B cell (primary cell): ENCODE measurements at places on chromosomes 1 and 21. TPM values are rescaled to one million over a fixed set of nuclear protein-coding genes. Genes with fewer than 3 reads are reported as not detected.

FAM72A gene
- polyA plus RNA-seq: 1.1 and 1.7 TPM in 2 replicates

HYI gene
- polyA plus RNA-seq: 10.5 and 21.0 TPM in 2 replicates

TSPAN1 gene
- polyA plus RNA-seq: not detected in 2 replicates

CRYZL1 gene
- 27.7 and 30.6 TPM in 2 replicates for polyA plus RNA-seq

FOXO6 gene
- polyA plus RNA-seq: 0.06 and 0.50 TPM in 2 replicates

S100A7 gene
- polyA plus RNA-seq: not detected in 2 replicates

GRCh38 chr1:43015269-43015668 is 56.6 kb upstream of the SLC2A1 start:
- DNase-seq: no peak
- H3K36me3 ChIP-seq: no peaks in the 10 kb centered on the region
- no peak overlapping the region for H3K4me3 ChIP-seq
- H3K4me1 ChIP-seq: no peaks in the 10 kb centered on the region
- H3K27ac ChIP-seq: no peak overlapping the region

DNA sequence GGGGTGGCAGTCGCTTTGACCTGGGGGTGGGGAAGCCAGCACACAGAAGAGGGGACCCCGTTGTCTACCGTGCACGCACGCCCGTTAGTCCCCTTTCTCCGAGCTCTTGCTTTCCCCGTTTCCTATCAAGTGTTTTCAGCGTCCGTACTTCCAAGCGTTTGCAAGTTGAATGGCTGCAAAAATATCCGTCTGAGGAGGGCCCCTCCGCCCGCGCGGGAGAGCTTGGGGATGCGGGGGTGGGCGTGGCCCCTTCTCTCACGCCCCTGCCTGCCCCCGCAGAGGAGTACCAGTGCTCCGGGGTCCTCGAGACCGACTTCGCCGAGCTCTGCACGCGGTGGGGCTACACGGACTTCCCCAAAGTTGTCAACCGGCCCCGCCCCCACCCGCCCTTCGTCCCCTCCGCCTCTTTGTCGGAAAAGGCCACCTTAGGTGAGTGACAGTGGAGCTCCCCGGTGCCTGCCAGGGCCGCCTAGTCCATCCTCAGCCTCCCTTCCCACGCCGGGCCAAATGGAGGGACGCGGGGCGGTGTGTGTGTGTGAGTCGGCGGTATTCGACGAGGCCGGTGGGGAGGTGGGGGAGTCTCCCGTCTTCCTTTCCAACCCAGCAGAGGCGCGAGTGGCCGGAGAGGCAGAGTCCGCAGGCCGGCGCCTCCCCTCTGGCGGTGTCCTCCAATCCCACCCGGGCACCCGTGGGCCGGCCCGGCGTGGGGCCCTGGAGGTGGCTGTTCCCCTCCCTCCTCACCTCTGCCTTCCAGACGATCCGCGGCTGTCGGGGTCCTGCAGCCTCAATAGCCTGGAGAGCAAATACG is 3.4 kb downstream of the LRRC71 start:
- H3K27ac ChIP-seq: no peak overlapping the region
- H3K36me3 ChIP-seq: no peaks in the 10 kb centered on the region

GRCh38 chr1:107594536-107594935 is 370.4 kb downstream of the VAV3 start:
- DNase-seq: no peak
- no peaks in the 10 kb centered on the region for H3K4me1 ChIP-seq
- H3K27me3 ChIP-seq: no peaks in the 10 kb centered on the region
- H3K27ac ChIP-seq: no peak overlapping the region
- peaks cover 28% of the 10 kb centered on the region for H3K36me3 ChIP-seq

DNA sequence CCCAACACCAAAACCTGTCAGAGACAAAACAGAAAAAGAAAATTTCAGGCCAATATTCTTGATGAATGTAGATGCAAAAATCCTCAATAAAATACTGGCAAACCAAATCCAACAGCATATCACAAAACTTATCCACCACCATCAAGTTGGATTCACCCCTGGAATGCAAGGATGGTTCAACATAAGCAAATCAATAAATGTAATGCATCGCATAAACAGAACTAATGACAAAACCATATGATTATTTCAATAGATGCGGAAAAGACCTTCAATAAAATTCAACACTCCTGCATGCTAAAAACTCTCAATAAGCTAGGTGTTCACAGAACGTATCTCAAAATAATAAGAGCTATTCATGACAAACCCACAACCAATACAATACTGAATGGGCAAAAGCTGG is 3.8 kb upstream of the OR2L5 start:
- H3K36me3 ChIP-seq: no peaks in the 10 kb centered on the region
- no peak for DNase-seq
- H3K4me3 ChIP-seq: no peak overlapping the region
- no peaks in the 10 kb centered on the region for H3K4me1 ChIP-seq
- H3K27ac ChIP-seq: no peak overlapping the region

- H3K4me3 ChIP-seq: no peak overlapping the region
- no peak for DNase-seq
- H3K4me1 ChIP-seq: no peaks in the 10 kb centered on the region
- no peaks in the 10 kb centered on the region for H3K36me3 ChIP-seq
These were observed 477.5 kb downstream of the SMYD3 start for GRCh38 chr1:246029616-246030015.

DNA sequence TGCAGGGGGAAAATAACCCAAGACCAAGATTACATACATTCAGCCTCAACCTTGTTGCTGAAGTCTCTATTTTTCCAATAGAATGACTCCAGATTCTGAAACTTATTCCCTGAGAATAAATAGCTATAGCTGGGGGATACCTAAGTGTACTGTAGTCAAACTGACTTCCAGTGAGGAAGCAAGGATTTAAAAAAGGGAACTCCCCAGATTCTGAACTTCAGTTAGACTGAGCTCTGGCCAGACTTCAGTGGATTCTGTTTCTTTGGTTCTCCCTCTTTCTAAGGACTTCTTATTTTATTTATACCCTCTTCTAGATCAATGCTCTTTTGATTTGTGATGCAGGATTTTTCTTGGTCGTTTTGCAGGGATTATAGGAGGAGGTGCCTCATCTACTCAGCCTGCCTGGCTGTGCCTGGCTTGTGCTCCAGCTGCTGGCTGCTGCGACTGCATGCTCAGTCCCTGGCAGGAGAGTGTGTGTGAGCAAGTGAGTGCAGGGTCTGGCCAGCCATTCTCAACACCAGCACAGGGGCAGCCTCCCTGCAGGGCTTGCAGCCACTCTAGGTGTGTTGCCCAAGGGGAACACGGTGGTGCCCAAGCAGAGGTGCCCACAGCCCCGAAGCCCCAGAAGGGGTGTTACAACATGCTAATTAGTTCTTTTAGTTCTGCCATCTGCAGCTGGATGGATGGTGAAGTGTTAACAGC is 43.0 kb downstream of the SPATA17 start:
- H3K36me3 ChIP-seq: no peaks in the 10 kb centered on the region
- H3K27me3 ChIP-seq: no peaks in the 10 kb centered on the region
- no peaks in the 10 kb centered on the region for H3K4me1 ChIP-seq
- H3K4me3 ChIP-seq: no peak overlapping the region

DNA sequence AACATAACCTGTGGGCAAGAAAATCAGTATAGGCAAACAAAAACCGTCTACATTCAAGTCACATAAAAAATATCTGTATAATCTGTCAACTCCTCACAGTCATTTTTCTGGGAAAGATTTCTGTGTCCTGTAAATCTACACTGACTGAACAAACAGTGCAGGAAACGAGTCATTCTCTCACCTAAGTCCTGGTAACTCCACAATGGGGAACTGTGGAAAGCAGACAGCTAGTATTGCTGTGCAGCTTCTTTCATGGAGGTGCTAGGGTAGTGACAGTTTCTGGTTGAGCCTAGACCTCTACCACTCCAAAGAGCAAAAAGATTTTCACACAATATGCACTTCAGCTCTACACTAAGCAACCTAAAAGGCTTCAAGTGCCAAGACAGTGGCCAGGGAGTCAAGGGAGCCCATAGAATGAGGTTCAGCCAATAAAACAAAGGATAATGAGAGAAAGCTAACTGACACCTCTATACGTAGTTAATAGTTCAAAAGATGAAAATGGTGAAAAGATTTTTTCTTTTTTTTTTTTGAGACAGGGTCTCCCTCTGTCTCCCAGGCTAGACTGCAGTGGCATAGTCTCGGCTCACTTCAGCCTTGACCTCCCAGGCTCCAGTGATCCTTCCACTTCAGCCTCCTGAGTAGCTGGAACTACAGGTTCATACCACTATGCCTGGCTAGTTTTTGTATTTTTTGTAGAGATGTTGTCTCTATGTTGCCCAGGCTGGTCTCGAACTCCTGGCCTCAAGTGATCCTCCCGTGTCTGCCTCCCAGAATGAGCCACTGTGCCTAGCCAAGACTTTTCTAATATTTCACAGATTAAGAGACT is 5.5 kb downstream of the PTP4A2 start:
- H3K27me3 ChIP-seq: no peaks in the 10 kb centered on the region
- peak overlapping the region; percentile 3 for H3K4me3 ChIP-seq
- H3K4me1 ChIP-seq: peaks cover 80% of the 10 kb centered on the region
- DNase-seq: peak; percentile 39
- peak overlapping the region; percentile 5 for H3K27ac ChIP-seq

DNA sequence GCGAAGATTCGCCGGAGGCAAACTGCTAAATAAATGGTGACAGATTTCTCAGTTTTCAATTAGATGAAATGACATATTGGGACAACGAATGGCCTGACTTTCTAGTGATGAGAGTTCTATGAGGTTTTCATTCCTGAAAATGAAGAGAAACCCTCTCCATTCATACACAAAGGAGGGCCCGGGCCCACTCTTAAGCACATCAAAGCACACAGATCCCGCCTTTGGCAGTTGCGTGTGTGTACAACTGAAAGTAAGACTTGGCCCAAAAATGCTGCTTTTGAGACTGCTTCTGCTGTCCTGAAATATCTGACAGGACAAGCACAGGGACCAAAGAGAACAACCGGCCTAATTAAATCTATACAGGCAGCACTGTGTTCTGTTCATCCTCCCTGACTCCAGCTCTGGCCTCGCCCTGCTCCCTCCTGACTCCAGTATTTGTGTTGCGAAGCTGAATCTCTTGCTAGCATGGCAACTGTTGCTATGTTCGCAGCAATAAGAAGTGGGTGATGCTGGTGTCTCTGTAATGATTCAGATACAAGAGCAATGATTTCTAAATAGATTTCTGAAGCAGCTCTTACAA is 7.4 kb downstream of the LRRC53 start:
- H3K4me1 ChIP-seq: no peaks in the 10 kb centered on the region
- DNase-seq: no peak
- no peak overlapping the region for H3K27ac ChIP-seq
- no peaks in the 10 kb centered on the region for H3K36me3 ChIP-seq
- H3K27me3 ChIP-seq: no peaks in the 10 kb centered on the region

DNA sequence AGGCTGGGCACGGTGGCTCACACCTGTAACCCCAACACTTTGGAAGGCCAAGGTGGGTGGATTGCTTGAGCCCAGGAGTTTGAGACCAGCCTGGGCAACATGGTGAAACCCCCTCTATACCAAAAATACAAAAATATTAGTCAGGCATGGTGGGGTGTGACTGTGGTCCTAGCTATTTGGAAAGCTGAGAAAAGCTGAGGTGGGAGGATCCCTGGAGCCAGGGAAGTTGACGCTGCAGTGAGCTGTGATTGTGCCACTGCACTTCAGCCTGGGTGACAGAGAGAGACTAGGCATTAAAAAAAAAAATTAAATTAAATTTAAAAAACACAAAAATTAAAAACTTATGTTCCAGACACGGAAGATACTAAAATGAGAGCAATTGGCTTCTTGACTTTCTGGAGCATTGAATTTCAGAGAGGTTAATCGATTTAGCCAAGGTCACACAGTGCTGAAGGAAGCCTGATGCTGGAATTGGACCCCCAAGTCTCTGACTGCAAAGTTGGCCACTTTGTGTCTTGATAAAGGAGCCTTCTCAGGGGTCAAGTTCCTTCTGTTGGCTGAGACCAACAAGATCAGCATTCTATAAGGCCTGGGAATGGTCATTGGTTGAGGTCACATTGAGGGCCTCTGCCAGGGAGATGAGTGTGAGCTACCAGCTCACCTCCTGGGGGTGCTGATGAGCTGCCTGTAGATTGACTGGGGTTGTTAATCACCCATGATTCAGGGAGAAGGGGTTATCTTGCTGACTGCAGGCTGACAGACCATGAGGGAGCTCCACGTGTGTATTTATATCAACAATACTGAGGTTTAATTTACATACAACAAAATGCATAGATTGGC is 54.3 kb downstream of the RPS6KA1 start:
- H3K4me3 ChIP-seq: no peak overlapping the region
- no peak overlapping the region for H3K27ac ChIP-seq
- H3K27me3 ChIP-seq: no peaks in the 10 kb centered on the region
- DNase-seq: no peak

- no peaks in the 10 kb centered on the region for H3K36me3 ChIP-seq
- no peak for DNase-seq
- H3K4me3 ChIP-seq: no peak overlapping the region
- no peak overlapping the region for H3K27ac ChIP-seq
These were observed 26.6 kb upstream of the CDC14A start for GRCh38 chr1:100325415-100326324.

- no peaks in the 10 kb centered on the region for H3K27me3 ChIP-seq
- no peaks in the 10 kb centered on the region for H3K36me3 ChIP-seq
- H3K4me1 ChIP-seq: peaks cover 33% of the 10 kb centered on the region
- no peak for DNase-seq
These were observed 14.5 kb upstream of the TTF2 start for GRCh38 chr1:117045644-117046043.

DNA sequence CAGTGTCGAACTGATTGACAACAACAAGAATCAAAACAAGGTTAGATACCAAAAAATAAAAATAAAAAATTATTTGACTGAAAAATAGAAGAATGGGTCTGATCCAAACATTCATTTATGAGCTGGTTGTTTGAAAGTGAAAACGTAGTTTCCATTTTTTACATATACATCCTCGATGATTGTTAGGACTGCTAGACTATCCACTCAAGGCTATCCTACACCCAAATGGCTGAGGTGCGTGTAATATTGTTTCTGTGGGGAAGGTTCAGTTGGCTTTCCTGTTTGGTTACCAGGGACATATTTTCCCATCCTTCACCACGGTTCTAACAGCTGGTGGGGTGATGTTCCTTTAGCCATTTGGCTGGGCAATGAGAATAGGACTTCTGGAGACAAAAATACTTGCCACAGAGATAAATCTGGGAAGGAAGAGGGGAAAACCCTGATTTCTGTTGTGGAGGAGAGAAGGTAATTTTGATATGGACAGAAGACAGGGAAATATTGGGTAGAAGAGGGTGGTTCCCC is 66.3 kb downstream of the MAP3K7CL start:
- DNase-seq: no peak
- no peaks in the 10 kb centered on the region for H3K36me3 ChIP-seq
- peak overlapping the region; percentile 6 for H3K4me3 ChIP-seq
- no peaks in the 10 kb centered on the region for H3K27me3 ChIP-seq

- DNase-seq: peak; percentile 89
- H3K36me3 ChIP-seq: peaks cover 31% of the 10 kb centered on the region
- peak overlapping the region; percentile 99 for H3K27ac ChIP-seq
- H3K27me3 ChIP-seq: no peaks in the 10 kb centered on the region
These were observed 674 bp downstream of the BCL10 start for GRCh38 chr1:85275701-85276214.

GRCh38 chr1:175043824-175044223 is 20.6 kb upstream of the MRPS14 start:
- no peaks in the 10 kb centered on the region for H3K36me3 ChIP-seq
- no peaks in the 10 kb centered on the region for H3K4me1 ChIP-seq
- H3K27ac ChIP-seq: no peak overlapping the region
- no peak overlapping the region for H3K4me3 ChIP-seq
- DNase-seq: no peak

GRCh38 chr1:203323587-203323986 is 18.3 kb downstream of the BTG2 start:
- peak overlapping the region; percentile 97 for H3K27ac ChIP-seq
- no peak overlapping the region for H3K4me3 ChIP-seq
- H3K4me1 ChIP-seq: peaks cover 91% of the 10 kb centered on the region
- no peaks in the 10 kb centered on the region for H3K27me3 ChIP-seq
